ENCODE measurements at places on chromosomes 2 and 18.

DNA sequence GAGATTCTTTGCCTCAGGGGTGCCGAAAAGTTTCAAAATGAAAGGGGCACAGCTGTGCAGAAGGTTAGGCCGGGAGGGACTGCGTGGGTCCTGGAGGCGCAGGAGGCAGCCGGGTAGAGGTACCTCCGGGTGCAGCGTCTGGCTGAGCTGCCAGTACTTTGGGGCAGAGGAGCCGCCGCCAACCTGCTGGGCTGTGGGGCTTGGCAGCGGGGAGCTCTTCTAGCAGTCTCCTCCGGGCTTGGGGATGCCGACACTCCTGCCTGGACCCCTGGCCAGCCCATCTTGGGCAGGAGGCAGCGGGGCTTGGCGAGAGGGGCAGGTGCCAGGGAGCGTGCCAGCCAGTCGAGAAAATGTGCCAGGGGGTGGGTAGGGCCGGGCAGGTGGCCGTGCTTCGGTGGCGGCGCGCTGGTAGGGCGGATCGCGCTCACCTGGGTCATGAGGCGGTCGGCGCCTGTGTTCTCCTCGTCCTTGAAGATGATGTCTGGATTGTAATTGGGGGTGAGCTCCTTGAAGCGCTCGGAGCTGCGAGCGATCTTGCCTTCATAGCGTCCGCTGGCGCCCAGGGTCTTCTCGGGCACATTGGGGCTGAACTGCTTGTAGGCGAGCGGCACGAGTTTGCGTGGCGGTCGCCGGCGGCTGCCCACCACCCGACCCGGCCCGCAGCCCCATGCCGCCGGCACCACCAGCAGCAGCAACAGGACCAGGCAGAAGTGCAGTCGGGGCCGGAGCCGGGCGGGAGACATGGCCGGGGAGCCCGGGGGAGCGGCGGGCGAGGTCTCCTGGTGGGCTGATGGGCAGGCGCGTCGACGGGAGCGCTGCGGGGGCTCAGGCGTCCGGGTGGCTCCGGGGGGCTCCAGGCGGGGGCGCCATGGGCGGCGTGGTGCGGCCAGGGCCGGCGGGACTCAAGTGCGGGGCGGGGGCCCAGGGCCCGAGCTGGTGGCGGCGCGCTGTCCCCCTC lies 717 bp downstream of the IHH start:
- no peak for DNase-seq

GRCh38 chr2:46506131-46506706 lies 26.9 kb downstream of the TMEM247 start:
- DNase-seq: no peak

DNA sequence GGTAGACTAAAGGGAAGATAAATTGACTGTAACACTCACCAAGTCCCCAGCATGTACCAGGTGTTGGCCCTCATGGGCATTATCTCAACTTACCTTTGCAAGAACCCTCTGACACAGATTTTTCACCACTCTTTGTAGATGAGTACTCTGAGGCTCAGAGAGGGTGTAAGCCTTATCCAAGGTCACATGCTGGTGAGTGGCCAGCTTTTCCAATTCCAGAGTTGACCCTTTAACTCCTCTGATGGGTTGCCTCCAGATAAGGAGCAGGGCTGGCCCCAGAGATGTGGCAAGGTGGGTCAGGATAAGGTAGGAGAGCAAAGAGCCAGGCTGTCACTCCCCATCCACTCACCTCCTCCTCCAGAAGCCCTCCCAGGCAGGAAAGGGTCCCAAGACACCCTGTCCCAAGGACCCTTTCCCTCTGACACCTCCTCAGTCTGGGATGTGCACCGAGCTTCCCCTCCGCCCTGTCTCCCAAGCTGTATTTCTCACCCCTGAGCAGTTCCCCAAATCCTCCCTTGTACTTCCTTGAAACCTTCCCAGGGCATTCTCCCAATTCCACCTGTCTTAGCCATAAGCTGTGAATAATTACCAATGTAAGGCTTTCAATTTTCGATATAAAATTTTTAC lies 165.9 kb downstream of the ZFP36L2 start:
- DNase-seq: no peak

DNA sequence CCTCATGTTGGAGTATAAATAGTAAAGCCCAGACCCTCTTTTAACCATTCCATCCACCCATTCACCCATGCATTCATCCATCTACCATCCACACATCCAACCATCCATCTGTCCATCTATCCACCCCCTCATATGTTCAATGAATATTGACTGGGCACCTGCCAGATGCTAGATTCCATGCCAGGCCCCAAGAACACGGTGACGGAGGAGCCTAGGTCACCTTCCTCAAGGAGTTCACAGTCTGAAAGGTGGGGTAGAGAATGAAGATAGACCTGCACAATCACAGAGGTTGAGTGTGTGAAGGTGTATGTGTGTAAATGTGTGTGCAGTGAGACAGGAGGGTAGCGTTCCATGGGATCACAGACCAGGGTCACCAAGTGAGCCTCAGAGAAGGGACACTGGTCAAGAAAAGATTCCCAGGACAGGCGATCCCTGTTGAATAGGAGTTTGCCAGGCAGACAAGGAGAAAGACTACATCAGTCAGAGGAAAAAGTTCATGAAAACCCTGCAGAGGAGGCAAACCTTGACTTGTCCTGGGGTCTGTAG lies 287.2 kb downstream of the CYP26B1 start:
- no peak for DNase-seq

DNA sequence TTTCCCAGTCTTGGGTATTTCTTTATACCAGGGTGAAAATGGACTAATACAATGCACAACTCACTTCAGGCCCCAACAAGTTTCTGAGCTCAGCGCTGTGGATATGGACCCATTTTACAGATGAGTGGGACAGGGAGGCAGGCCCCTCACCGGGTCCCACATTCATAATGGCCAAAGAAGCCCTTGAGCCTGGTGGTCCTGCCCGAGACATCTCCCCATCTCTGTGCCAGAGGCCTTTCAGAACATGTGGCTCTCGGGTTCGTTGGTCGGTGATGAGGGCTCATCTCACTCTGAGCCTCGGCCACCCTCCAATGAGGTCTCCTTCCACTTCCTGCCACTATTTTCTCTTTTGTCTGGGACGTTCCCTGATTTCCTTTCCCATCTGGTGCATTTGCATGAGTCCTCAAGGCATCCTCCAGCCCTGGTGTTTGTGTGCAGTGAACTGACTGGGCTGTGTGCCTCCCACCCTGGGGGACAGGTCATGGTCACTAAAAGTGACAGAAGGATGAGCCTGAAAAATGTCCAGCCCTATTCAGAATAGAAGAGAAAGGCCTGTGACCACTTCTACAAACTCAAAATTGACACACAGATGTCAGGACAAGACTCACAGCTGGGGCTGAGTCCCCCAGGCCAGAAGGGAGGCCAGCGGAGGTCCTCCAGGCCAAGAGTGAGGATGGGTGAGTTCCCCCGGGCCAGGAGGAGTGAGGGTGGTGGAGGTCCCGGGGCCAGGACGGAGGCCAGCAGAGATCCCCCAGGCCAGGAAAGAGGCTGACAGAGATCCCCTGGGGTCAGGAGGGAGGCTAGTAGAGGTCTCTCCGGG lies 134.5 kb downstream of the PTGR3 start:
- no peak for DNase-seq

DNA sequence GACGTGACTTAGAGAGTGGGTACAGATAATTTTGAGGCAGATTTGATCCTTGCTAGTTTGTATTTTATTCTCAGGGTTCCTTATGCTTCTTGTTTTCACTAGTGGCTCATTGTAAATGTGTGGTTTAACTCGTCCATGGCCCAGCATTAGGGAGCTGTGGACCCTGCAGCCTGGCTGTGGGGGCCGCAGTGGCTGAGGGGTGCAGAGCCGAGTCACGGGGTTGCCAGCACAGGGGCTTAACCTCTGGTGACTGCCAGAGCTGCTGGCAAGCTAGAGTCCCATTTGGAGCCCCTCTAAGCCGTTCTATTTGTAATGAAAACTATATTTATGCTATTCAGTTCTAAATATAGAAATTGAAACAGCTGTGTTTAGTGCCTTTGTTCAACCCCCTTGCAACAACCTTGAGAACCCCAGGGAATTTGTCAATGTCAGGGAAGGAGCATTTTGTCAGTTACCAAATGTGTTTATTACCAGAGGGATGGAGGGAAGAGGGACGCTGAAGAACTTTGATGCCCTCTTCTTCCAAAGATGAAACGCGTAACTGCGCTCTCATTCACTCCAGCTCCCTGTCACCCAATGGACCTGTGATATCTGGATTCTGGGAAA lies 269.9 kb downstream of the MYT1L start:
- no peak for DNase-seq

DNA sequence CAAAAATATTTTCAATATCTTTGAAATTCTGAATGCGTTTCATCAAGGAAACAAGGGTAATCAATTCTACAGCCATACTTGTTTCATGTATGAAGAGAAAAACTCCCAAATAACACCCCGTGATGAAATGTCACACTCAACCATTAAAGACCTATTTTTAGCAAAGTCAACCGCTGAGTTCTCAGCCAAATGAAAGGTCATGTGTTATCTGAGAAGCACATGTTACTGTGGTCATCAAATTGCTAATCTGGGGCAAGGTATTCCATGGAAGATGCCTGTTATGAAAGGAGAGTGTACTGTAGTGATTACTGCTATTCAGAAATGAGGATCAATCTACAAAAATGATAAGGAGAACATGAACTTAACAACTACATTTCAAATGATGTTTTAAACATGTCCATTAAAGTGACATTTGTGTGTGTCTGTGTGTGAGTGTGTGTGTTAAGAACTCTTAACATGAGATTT lies 126.7 kb downstream of the BCL2 start:
- DNase-seq: no peak

DNA sequence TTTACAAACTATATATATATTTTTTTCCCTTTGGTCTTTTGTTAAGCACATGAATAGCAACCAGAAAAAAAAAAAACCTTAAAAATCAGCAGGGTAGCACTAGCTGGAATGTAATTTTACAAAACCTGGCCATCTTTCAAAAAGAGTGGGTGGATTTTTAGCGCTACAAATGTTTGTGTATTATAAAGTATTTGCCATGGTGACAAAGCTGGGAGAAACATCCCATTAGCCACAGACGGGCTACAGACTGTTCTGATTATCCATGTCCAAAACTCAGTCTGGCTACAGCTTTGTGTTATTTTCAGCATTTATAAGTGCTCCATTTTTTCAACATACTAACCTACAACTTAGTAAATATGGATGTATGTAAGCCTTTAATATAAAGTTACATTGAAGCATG lies 249.5 kb upstream of the TANK start:
- DNase-seq: no peak

DNA sequence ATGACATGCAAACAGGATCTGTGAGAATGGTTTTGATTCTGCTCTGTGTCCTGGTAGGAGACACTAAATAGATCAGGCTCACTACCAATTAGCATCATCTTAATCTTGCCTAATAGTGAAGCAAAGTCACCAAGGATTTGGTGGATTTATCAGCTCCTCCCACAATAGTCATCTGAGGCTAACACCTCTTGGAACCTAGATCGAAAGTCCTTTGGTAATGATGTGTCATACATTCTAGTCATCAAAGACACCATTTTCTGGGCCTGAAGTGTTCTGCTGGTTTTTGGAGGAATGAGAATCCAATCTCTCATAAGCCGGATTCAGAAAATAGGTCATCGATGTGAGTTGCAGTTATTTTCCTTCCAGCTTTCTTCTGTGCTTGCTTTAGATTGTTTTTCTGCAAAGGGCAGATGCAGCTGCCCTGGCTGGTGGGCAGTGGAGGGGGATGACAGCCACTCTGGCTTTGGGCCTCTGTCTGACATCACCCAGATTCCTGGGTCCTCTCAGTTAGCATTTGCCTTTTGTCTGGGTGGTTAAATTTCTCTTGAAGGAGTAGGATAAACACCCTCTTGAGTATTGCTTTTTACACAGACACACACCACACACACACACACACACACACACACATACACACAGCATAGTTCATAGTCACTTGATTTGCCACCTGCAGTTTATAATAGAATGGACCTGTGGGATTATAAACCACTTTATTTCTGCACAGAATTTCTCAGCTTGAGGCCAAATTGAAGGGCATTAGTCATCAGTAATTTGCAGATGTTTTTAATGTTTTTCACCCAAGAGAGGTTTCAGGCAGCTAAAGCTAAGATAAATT lies at the start of gene MYO3B:
MYO3B (plus strand) TSS at position 198 of the 832 bp plus-strand sequence; CDS start at position 339, 141 bp downstream.
- DNase-seq: no peak
